NCI-H446 treated with DMSO at 0.1 percent for 48 hours (cell line): ENCODE measurements at places on chromosomes 5 and 9.

GRCh38 chr9:93682155-93682968 lies 106.0 kb downstream of the PHF2 start:
- DNase-seq, result no peak

- no peak for DNase-seq
These were observed 667.2 kb upstream of the ZNF608 start for GRCh38 chr5:125413496-125414274.

- DNase-seq, result no peak
These were observed 138.7 kb upstream of the GRHPR start for GRCh38 chr9:37283730-37284325.

GRCh38 chr9:77543131-77543822 lies 104.8 kb downstream of the GNA14 start:
- DNase-seq, result no peak

DNA sequence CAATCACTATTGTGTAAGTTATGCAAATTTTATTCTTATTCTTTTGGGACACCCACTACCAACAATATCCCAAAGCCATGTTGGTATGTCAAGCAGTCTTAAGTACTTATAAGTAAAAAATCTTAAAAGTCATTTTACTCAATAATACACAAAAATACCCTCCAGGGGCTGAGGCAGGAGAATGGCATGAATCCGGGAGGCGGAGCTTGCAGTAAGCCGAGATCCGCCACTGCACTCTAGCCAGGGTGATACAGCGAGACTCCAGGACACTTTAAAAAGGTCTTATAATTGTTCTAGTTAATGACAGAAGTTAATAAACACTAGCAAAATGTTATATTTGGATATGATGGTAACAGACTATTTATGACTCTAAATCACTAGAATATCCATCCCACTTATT lies 16.8 kb downstream of the CLINT1 start:
- no peak for DNase-seq

GRCh38 chr9:21801683-21802417 lies 586 bp upstream of the MTAP start:
- peak; percentile 73 for DNase-seq

- DNase-seq, result no peak
These were observed 747 bp downstream of the LRSAM1 start for GRCh38 chr9:127451858-127452656.

GRCh38 chr5:87411973-87412629 lies 629 bp downstream of the CCNH start:
- no peak for DNase-seq

DNA sequence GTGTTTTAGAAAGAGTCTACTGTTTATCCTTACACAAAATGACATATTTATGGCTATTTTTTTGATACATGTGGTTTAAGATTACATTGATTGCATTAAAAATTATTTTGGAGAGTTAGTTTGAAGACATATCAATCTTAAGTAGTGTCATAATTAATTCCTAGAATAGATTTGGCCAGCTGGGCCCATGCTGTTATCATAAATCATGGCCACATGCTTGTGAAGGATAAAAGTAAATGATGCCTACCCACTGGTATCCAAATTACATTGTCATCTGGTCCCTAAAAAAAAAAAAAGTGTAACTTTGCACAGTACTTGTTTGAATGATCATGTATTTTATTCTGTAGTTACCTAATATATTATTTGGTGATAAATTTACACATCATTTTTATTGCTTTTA lies 96.9 kb downstream of the PARP8 start:
- no peak for DNase-seq

DNA sequence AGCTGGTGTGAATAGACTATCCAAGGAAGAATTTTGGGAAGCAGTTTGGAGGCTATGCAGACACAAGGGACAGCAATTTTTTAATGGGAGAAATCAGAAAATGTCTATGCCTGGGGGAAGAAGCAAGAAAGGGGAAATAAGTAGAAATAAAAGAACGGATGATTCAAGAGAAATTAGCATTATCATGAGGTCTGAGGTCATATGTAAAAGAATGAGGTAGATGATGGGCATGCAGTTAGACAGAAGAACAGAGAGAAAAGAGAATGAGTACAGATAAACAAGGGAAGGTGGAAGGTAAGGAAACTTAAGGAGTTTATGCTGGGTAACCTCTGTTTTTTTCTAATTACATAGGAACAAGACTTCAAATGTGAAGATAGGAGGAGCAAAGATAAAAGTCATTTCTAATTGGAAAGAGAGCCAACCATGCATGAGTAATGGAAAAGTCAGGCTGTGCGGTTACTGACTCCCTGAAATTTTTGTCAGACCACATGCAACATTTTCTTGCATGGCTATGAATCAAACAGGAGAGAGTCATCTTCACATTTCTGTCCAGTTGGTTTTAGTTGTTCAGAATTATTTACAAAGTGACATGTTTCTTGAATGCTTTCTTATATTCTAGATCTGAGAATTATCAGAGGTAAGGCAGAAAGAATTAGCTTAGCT lies 101.0 kb upstream of the PIK3R1 start:
- no peak for DNase-seq

DNA sequence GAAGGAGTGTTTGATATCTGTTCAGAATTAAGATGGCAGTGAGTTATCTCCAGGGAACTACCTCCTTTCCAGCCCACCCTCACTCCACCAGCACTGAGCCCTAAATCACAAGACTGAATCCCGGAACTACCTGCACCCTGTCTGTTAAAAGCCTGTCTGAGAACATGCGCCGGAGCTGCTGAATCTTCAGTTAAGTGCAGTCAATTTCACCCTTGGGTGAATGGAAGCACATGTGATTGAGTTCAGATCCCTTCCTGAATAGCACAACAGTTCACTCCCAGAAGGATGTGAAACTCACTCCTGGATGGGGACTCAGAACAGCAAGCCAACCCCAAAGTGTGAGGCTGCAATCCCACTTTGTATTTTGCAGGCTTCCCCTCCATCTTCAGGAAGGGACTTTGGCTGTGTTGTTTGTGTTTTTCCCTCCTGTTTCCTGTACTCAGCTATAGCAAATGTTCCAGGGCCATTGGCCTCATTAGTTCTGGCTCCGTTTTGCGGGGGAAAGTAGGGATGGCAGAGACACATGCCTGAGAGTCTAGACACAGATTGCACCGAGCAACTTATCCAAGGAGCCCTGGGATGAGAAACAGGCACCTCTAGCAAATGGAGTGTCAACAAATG lies 43.4 kb downstream of the DPYSL3 start:
- DNase-seq, result no peak

- no peak for DNase-seq
These were observed 434.7 kb upstream of the ZNF608 start for GRCh38 chr5:125181159-125181558.

DNA sequence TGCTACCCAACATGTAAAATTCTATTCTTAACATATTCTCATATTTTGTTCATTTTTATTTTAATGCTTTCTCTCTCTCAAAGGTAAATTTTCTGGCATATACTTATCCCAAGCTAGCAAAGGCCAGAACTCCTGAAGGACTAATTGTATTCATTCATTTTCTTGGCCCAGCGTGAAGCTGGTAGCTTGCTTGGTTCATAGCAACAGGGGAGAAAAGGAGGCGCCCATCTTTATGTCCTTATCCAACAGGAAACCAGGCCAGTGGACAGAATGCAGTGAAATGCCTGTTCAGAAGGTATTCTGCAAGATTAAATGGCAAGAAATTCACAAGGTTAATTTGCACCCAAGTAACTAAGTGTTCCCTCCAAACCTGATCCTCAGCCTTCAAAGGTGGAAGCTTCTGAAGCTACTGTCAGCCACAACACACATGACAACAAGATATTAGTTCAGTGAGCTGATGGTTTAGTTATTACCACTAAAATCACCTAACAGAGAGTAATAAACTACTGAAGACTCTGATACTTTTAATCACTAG lies 5.6 kb downstream of the EFNA5 start:
- no peak for DNase-seq

GRCh38 chr5:135533334-135533733 lies 2.4 kb downstream of the NEUROG1 start:
- DNase-seq, result no peak

GRCh38 chr9:124363326-124364096 lies 51.7 kb downstream of the PSMB7 start:
- DNase-seq, result no peak

DNA sequence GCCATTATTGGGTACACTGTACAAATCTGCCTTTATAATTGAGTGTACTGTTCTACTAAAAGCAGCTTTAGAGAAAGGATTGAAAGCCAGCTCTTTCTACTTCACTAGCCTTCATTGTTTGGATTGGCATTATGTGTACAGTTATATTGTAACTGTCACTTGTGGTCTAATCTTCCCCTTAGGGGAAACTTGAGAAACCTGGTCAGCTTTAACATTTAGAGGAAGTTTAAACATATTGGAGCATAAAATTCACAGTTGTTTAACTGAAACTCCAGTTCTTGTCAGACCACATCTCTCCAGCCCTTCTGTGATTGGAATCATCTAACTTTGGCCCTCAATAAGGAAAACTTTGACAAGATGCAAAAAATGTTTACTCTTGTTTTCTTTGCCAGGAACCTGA lies 24.6 kb downstream of the PIK3R1 start:
- no peak for DNase-seq

GRCh38 chr9:16236311-16236710 lies 634.2 kb downstream of the BNC2 start:
- no peak for DNase-seq

DNA sequence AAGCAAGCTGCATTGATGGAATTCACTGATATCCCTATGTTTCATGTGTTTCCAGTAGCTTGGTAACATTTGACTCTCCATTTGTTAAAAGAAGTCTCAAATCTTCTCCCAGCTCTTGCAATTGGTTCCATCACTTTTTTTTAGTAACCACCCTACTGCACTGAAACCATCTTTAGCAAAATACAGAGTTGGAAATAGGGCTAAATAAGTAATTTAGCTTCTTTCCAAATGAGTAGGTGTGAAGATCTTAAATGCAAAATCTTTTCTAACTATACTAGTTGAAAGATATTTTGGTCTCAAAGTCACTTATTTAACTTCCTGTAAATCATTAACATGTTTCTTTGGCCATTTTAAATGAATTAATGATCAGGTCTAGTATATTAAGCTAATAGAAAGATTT lies 138.1 kb downstream of the DIRAS2 start:
- DNase-seq, result no peak

GRCh38 chr5:132132138-132132537 lies 58.5 kb downstream of the CSF2 start:
- no peak for DNase-seq

DNA sequence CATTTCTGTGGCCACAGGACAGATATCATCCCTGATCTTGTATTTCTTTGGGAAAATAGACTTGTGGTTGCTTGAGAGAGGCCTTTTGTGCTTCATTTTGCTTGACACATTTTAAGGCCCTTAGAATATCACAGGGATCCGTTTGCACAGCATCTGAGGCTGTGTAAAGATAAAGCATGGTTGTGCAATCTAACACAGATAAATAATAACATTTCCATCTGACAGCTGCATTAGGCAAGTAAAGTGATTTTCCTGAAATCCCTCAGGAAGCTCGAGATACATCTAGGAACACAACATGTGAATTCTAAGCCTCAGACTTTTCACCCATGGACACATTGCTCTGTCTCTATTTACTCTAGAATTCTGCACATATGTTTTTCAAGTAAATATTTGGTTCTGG lies 212.8 kb upstream of the ADAMTSL1 start:
- no peak for DNase-seq

DNA sequence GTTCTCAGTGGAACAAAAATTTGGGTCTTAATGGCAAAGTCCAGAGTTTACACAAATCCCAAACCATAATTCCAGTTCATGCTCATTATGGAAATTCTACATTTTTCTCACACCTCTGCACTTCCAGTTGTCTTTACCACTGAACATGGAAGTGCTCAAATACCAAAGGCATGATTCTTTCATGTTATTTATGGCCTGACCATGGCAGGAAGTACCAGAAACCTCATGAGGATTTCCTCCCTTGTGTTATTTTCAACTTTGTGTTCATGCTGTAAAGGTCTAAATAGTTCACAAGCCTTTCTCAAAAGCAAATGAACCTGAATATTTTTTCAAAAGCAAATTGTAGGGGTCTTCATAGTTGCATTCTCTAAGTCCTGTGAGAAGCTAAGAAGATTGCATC lies 82.0 kb upstream of the ITGA1 start:
- DNase-seq, result no peak

GRCh38 chr5:135174315-135175096 lies 140.5 kb upstream of the PITX1 start:
- DNase-seq, result no peak

GRCh38 chr5:173302546-173303155 lies 25.6 kb downstream of the STC2 start:
- DNase-seq, result no peak

- DNase-seq, result no peak
These were observed 113.2 kb downstream of the EGFLAM start for GRCh38 chr5:38371596-38371995.

DNA sequence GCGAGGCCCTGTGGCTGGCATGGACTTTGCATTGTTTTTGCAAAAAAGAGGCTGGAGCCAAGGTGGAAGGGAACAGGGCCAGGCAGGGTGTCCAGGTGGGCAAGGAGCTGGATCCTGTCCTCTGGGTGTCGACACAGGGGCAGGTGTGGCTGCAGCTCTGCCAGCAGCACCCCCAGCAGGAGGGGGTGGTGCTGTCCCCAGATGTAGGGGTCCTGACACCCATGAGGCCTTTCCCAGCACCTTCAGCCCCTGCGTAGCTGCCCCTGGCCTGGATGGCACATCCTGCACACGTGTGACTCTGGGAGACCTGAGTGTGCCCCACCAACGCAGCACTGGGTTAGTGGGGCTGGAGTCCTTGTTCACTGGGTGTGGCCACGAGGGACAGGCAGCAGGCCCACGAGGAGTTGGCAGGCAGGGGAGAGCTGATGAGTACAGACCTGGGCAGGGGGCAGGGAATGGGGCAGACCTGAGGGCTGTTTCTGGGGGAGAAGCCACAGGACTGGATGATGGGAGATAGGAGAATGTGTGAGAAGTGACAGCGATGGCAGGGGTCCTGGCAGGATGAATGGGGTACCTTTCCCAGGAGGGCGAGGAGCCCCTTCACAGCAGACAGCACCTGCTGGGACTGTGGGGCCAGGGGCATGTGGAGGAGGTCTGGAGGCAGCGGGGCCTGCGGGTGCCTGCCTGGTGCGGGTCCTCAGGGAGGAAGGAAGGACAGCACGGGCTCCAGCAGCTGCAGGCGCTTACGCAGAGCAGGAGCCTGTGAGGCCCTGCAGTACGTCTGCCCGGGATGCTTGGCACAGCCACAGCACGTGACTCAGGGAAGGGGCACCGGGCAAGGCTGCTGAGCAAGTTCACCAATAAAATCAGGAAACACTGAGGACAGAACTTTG lies 3.6 kb upstream of the RASGEF1C start:
- no peak for DNase-seq

DNA sequence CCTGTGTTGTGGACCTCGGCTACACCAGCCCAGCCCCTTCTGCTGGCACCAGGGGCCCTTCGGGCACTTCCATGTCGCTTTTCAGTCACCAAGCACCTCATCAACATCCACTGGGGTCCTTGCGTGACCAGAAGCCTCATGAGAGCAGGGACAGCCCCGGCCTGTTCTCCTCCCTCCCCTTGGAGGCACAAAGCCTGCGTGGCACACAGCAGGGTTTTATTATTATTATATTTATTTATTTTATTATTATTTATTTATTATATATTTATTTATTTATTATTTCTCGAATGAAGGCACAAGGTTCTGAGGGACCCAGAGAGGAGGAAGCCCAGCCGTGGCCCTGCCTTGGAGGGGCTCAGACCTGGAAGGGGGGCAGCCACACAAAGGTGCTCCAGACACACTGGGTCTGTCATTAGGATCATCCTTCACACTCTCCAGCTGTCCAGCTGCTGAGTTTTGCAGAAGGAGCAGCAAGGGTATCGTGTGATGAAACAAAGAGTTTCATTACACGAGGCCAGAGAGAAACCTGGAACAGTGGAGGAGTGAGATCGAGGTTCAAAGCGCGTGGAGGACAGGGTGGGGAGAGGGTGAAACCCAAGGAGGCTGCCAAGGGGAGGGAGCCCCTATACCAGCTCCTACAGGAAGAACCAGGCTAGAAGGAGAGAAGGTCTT lies 5.2 kb downstream of the VAV2 start:
- DNase-seq, result no peak
